ENCODE measurements at places on chromosomes 2 and 18. TPM values are rescaled to one million over a fixed set of nuclear protein-coding genes. Genes with fewer than 3 reads are reported as not detected.
A peak's percentile ranks its signal among the peaks of the same experiment; 100 is the strongest.

DNA sequence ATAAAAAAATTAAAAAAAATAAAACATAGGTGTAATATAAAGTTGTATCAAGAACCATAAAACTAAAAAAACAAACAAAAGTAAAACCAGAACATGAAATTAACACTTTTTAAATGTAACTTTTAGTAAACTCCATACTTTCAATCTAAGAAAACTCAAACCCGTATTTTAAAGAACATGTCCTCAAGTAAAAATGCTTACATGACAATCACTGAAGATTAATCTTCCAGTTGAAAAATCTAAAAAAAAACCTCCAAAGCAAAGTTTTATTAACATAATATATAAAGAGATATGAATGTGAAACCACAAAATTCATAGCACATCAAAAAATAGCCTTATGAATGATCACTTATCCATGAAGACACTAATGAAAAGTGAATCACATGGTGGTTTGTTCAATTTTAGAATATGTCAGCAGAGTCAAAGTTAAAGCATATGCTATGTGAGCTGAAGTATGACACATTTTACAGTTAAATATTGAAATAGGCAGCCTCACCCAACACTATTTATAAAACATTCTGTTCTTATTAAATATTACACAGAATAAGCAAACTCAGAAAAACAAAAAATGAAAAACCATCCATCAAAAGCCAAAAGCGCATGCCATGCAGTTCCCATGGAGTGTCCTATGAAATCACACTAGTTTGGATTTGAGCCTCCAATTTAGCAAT lies 23.1 kb upstream of the CHAC2 start:
- no peak for DNase-seq

DNA sequence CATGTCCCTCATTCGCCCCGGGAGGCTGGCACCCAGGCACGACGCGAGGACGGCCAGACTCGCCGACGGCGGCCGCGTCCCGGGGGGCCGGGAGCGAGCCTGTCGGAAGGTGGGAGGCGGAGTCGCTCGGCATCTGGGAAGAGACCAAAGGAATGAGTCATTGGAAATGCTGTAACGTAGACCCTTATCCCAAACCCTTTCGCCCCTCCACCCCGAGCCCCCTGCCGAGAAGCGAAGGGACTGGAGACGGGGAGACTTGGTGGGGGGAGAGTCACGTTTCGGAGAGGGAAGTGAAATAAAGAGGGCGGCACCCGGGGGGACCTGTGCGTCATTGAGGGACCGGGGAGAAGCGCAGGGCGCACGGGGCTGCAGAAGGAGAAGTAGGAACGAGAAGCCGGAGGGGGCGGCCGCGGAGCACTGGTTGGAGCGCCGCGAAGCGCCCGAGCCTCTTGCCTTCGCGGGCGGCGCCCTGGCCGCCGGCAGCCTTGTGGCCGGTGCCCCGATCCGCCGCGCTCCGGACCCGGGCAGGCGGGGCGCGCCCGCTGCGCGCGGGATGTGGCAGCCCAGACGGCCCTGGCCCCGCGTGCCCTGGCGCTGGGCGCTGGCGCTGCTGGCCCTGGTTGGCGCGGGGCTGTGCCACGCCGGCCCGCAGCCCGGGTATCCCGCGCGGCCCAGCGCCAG lies at the start of gene EMILIN2:
Gene EMILIN2, plus strand, starts transcription at position 371 of the 681 bp plus-strand sequence. Its CDS starts 183 bp downstream, at position 554.
- peak; percentile 45 for DNase-seq

- peak; percentile 46 for DNase-seq
Observed at GRCh38 chr2:74199871-74200305, 1.5 kb downstream of the MTHFD2 start.

DNA sequence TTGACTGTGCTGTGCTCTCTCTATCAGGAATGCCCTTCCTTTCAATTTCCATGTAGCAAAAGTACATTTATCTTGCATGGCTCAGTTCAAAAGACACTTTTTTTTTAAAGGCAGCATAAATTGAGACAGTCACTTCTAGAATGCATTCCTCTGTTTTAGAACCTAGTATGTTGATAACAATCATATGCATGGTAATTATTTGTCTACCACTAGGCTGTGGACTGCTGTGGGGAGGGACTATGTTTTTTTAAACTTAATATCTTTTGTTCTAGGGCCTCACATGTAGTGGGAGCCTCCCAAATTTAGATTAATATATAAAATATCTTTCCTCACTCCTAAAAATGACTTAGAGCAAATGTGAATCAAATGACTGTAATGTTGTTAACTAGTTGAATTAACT lies 269.9 kb downstream of the MEIS1 start:
- DNase-seq, result no peak

GRCh38 chr2:204134421-204134820 lies 197.9 kb downstream of the ICOS start:
- DNase-seq, result no peak

GRCh38 chr2:6181525-6181924 lies 489.3 kb downstream of the SOX11 start:
- peak; percentile 93 for DNase-seq

DNA sequence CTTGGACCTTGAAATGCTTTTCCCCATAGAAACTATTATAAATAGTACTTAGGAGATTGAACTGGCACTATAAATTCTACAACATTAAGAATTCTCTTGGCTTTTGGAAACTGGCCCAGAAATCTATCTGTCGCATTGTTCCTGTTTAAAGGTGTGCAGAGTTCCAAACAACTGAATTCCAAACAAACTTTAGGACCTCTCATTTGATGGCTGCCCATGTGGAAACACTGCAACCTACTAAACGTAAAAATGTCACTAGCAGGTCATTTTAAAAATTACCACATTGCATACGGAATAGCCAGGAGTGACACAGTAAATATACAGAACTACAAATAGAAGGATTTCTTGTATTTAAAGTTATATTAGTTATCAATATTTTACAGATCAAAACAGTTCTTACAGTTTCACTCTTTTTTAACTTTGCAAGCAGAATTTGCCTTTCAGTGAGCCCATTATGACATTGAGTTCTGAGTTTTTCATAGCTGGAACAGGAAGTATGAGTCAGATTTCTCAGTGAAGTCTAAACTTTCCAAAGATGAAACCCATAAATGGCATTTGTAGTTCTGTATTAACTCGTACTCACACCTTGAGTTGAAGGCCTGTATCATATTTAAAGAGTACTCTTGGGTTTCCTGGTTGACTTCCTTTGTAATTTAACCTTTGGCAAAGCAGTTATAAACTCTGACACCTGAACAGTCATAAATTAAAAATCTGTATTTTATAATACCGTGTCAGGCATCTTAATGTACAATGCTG lies 142.3 kb upstream of the BOD1L2 start:
- DNase-seq, result peak; percentile 55

Gene SKOR2
- total RNA-seq, result not detected

Gene LYPD6
- 5.2 TPM for total RNA-seq

Gene DOK1
- 9.9 TPM for total RNA-seq

Gene SPRED2
- 9.5 TPM for total RNA-seq
